ENCODE measurements at places on chromosomes 7 and 10.

- DNase-seq = no peak
Measured at GRCh38 chr10:24623383-24623782, 100.3 kb downstream of the ARHGAP21 start.

GRCh38 chr7:92988051-92988450 is 129.7 kb downstream of the SAMD9 start:
- peak; percentile 56 for DNase-seq

DNA sequence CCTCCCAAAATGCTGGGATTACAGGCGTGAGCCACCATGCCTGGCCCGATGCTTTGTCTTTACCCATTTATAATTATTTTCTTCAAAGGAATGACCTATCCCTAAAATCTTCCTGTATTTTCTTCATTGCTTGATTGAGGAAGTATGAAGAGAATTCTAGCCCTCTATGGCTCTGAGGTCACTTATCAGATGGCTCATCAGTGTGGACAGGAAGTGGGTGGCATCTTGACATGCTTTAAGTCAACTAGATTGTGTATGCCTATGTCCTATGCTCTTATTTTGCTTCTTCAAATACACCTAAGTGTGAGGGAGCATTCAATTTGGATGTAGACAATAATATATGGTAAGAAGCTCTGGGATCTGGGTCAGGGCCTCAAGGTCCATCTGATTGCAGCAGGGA is 1020.5 kb downstream of the LRMDA start:
- no peak for DNase-seq

DNA sequence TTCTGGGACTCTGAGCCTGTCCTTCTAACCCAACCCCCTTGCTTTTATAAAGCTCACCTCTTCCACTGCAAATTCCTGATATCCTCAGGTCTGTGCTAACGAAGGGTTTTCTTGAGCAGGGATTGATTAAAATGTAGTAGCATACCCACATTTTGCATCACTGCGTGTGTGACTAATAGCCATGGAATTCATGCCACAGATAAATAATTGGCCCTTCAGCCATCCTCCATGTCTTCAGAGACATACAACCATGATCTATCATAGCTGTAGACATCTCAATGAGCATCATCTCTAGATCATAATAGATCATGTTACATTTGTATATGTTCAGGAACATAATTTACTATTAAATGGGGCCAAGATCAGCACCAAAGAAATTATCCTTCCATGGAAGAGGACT is 990.3 kb downstream of the KCNMA1 start:
- DNase-seq = no peak

- DNase-seq = no peak
Measured at GRCh38 chr10:125247576-125247975, 87.2 kb upstream of the CTBP2 start.

- DNase-seq = no peak
Measured at GRCh38 chr7:90222811-90223725, 11.5 kb downstream of the STEAP2 start.

- no peak for DNase-seq
Measured at GRCh38 chr7:139294241-139294640, 46.9 kb upstream of the FMC1 start.

GRCh38 chr10:53071505-53072125 is 299.0 kb upstream of the MBL2 start:
- DNase-seq = no peak

DNA sequence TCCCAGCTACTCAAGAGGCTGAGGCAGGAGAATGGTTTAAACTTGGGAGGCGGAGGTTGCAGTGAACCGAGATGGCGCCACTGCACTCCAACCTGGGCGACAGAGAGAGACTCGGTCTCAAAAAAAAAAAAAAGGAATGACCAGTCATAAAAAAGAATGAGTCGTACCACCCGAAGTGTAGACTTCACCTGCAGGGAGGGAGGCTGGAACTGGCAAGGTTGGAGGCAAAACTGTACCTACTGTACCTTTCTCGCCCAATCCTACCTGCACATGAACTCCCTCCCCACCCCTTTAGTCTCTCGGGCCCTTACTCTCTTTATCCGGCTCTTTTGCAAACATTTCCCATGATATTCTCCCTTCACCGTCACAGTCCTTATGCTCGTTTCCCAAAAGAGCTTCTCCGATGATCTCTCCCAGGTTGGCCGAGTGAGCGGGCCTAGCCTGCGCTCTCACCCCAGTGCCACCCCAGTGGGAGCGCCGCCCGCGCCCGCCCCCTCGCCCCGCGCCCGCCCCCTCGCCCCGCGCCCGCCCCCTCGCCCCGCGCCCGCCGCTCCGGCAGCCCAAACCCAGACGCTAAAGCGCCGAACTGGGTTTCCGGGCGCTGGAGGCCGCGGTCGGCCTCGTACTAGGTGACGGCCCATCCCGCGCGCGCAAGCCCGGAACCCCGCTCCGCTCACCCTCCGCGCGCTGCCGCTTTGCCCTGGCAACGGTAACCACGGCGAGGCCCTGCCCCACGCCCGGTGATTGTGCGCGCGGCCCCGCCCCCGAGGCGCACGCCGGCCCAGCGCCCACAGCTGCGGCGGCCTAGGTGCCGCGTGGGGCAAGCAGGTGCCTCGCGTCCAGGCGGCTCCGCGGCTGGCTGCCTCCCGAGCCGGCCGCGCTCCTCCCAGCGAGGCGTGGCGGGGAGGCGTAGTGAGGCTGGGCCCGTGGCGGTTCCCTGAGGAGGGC is at the start of gene SMKR1:
SMKR1 (plus strand) TSS at position 772 of the 948 bp plus-strand sequence. CDS start 294 bp downstream, outside the sequence.
- DNase-seq = no peak

GRCh38 chr7:70733090-70733489 is 398.9 kb upstream of the GALNT17 start:
- DNase-seq = no peak

DNA sequence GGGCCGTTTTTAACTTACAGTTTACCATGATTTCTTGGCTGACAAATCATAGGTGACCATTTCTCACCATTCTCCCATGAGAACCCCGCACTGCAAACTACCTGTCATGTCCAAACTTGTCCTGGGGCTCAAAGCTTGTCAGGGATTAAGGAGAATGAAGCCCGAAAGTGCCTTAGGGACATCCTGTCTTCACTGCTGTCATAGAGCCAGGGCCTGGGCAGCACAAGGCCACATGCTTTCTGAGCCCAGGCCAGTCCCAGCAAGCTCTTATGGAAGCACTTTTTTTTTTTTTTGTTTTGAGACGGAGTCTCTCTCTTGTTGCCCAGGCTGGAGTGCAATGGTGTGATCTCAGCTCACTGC is 33.9 kb downstream of the CCM2 start:
- DNase-seq = no peak

- no peak for DNase-seq
Measured at GRCh38 chr7:148172920-148173319, 417.6 kb upstream of the C7orf33 start.
